ENCODE measurements at places on chromosomes 4 and X. TPM values are rescaled to one million over a fixed set of nuclear protein-coding genes. Genes with fewer than 3 reads are reported as not detected.

DNA sequence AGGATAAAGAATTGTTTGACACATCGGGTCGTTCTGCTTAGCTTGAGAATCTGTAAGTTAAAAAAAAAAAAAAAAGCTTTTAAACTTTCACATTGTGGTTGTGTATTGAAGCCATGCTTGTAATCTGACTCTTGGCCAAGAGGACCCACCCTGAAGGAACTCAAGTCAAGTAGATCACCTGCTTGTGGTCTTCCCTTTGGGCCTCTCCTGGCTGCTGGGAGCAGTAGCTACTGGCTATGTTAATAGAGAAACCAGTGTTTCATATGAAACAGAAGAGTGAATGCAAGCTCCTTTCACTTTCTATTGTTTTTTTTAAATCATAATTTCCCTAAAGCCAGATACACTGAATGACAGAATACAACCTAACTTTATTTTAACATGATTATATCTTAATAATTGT lies 402.4 kb upstream of the NDST4 start:
- H3K27ac ChIP-seq, result no peak overlapping the region
- H3K4me3 ChIP-seq, result no peak overlapping the region
- no peaks in the 10 kb centered on the region for H3K27me3 ChIP-seq
- no peaks in the 10 kb centered on the region for H3K4me1 ChIP-seq
- DNase-seq, result no peak
- H3K36me3 ChIP-seq, result no peaks in the 10 kb centered on the region

The EDA2R gene
- 0.92 TPM for total RNA-seq

DNA sequence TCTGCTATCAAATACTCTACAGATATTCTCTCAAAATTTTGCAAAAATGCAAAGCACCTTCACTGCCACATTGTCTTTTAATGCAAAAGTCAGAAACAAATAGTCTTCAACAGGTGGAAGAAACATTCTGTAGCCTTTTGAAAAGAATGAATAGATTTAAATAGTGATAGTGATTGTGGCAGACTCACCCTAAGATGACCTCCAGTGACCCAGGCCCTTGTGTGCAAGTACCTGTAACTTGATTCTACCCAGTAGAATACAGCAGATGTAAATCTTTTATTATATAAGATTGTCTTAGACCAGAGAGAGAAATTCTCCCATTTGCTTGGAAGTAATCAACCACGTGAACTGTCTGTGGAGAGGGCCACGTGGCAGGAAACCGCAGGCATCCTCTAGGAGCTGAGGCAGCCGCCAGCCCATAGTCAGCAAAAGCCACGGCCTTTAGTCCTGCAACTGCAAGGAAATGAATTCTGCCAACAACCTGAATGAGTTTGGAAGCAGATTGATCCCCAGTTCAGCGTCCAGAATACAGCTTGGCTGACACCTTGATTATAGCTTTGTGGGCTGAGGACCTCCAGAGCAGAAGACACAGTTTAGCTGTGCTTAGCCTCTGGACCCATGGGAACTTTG lies 272.5 kb downstream of the ARHGAP10 start:
- no peak for DNase-seq
- H3K36me3 ChIP-seq, result peaks cover 11% of the 10 kb centered on the region
- H3K4me1 ChIP-seq, result peaks cover 2% of the 10 kb centered on the region
- H3K4me3 ChIP-seq, result no peak overlapping the region
- no peaks in the 10 kb centered on the region for H3K27me3 ChIP-seq

DNA sequence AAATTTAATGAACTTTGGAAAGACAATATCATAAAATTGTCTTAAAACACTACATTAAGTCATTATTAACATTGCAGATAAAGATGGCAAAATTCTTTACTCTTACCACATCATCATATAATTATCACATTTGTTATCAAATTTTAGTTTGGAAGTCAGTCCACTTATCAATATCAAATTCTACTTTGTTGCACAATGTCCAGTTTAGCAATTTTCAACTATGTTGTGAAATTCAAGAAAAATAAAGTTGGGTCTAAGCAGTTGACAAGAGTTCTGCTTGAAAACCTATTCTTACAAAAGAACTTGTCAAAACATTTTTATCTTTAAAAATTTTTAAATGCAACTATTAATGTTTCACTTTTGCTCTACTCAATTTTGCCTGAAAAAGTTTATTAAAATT lies 44.7 kb upstream of the TET2 start:
- peaks cover 5% of the 10 kb centered on the region for H3K27me3 ChIP-seq
- no peaks in the 10 kb centered on the region for H3K4me1 ChIP-seq

DNA sequence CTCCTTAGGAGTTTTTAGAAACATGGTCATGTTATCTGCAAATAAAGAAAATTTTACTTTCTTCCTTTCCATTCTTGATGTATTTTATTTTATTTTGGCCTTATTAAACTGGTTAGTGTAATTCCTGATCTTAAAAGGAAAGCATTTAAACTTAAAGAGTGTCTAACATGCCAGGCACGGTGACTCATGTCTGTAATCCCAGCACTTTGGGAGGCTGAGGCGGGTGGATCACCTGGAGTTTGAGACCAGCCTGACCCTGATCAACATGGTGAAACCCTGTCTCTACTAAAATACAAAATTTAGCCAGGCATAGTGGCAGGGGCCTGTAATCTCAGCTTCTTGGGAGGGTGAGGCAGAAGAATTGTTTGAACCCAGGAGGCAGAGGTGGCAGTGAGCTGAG lies 281.3 kb downstream of the PTTG2 start:
- H3K4me3 ChIP-seq, result no peak overlapping the region
- H3K27me3 ChIP-seq, result no peaks in the 10 kb centered on the region
- no peak for DNase-seq
- no peak overlapping the region for H3K27ac ChIP-seq
- peaks cover 2% of the 10 kb centered on the region for H3K36me3 ChIP-seq
- peaks cover 3% of the 10 kb centered on the region for H3K4me1 ChIP-seq

- no peaks in the 10 kb centered on the region for H3K27me3 ChIP-seq
- no peaks in the 10 kb centered on the region for H3K36me3 ChIP-seq
- H3K4me3 ChIP-seq, result no peak overlapping the region
- no peak for DNase-seq
Observed at GRCh38 chrX:44036336-44036735, 63.1 kb upstream of the NDP start.

GRCh38 chr4:180947425-180947824 lies 1295.8 kb upstream of the TENM3 start:
- no peaks in the 10 kb centered on the region for H3K4me1 ChIP-seq
- no peaks in the 10 kb centered on the region for H3K36me3 ChIP-seq
- peaks cover 6% of the 10 kb centered on the region for H3K27me3 ChIP-seq
- H3K4me3 ChIP-seq, result no peak overlapping the region

DNA sequence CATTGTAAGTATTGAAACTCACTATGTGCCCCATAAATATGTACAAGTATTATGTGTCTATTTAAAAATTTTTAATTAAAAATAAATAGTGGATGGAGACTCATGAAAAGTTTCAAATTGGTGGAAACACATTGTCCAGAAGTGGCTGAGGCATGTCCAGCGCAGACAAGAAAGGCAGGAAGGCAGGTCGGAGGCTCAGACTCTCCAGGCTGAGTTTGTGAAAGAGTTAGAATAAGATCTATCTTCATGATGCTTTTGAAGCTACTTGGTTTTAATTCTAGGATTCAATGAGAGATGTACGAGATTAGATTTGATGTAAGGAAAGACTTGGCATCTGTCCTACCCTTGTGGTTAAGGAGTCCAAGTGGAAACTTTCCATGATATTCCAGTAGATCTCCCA lies 19.8 kb downstream of the PNMA6F start:
- H3K4me3 ChIP-seq, result no peak overlapping the region
- no peaks in the 10 kb centered on the region for H3K4me1 ChIP-seq
- H3K27ac ChIP-seq, result no peak overlapping the region
- H3K36me3 ChIP-seq, result no peaks in the 10 kb centered on the region
- no peak for DNase-seq

The OPRPN gene
- total RNA-seq, result not detected

DNA sequence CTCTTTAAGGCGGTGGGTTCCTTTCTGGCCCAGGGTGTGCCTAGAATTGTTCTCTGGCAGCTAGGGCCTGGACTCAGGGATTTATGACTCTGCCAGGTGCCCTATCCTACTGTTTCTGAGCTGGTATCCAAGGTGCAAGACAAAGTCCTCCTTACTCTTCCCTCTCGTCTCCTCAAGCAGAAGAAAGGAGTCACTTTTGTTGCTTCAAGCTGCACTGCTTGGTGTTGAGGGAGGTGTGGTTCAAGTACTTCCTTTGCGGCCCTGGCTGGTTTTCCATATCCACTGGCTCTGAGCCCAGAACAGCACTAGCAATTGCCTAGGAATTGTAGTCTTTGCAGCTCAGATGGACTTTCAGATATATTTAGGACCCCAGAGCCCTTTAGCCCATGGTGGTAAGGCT lies 39.3 kb downstream of the RTL3 start:
- no peaks in the 10 kb centered on the region for H3K27me3 ChIP-seq
- no peak overlapping the region for H3K4me3 ChIP-seq
- H3K36me3 ChIP-seq, result no peaks in the 10 kb centered on the region
- no peaks in the 10 kb centered on the region for H3K4me1 ChIP-seq

- H3K4me3 ChIP-seq, result no peak overlapping the region
- peaks cover 74% of the 10 kb centered on the region for H3K27me3 ChIP-seq
- H3K36me3 ChIP-seq, result no peaks in the 10 kb centered on the region
- peaks cover 1% of the 10 kb centered on the region for H3K4me1 ChIP-seq
Observed at GRCh38 chrX:140503714-140504351, 1.0 kb downstream of the SOX3 start.

The PAGE5 gene
- 1.5 TPM for total RNA-seq

DNA sequence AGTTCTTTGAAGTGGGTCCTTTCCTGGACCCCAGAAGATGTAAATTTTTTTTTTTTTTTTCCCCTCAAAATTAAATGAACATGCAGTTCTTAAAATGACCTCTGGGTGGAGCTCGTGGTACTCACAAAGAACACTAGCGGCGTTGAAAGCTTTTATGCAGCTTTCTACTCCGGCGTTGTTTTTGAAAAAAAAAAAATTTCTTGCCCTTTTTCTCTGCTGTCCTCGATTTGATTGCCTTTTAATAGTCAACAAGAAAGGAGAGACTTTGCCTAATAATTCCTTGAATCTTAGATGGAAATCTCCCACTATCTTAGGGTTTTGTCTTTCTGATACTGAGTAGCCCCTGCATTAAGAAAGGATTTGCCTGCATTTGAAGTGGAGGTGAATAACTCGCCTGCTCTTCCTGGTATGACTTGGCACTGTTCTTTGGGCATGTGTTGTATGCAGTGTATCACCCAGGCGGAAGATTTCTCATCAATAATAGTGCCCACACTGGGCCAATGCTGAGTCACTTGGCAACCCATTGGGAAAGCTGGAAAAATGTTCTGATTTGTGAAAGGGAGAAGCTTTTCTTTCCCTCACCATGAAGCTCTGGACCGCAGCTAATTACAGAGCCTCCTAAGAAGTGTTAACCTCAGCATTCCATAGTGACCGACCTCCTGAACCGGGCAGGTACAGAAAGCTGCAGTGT lies 104.0 kb downstream of the PHEX start:
- peak overlapping the region; percentile 19 for H3K4me3 ChIP-seq
- no peak for DNase-seq
- H3K4me1 ChIP-seq, result peaks cover 13% of the 10 kb centered on the region
- peaks cover 4% of the 10 kb centered on the region for H3K36me3 ChIP-seq

GRCh38 chrX:643241-643595 lies 12.6 kb downstream of the SHOX start:
- no peaks in the 10 kb centered on the region for H3K4me1 ChIP-seq
- no peak overlapping the region for H3K4me3 ChIP-seq
- no peaks in the 10 kb centered on the region for H3K36me3 ChIP-seq
- no peak overlapping the region for H3K27ac ChIP-seq
- no peak for DNase-seq

GRCh38 chr4:35105486-35105885 lies 1138.8 kb downstream of the ARAP2 start:
- no peaks in the 10 kb centered on the region for H3K27me3 ChIP-seq
- H3K4me1 ChIP-seq, result no peaks in the 10 kb centered on the region
- DNase-seq, result no peak
- H3K27ac ChIP-seq, result no peak overlapping the region

The ABLIM2 gene
- total RNA-seq, result 0.41 TPM

- DNase-seq, result no peak
- H3K4me3 ChIP-seq, result no peak overlapping the region
- H3K36me3 ChIP-seq, result peaks cover 68% of the 10 kb centered on the region
- no peak overlapping the region for H3K27ac ChIP-seq
- H3K4me1 ChIP-seq, result no peaks in the 10 kb centered on the region
Observed at GRCh38 chrX:2340991-2341390, 159.8 kb downstream of the DHRSX start.

- DNase-seq, result no peak
- no peak overlapping the region for H3K4me3 ChIP-seq
- peaks cover 7% of the 10 kb centered on the region for H3K4me1 ChIP-seq
Observed at GRCh38 chr4:10441512-10441911, 15.7 kb downstream of the ZNF518B start.

The IQSEC2 gene
- 0.21 TPM for total RNA-seq

DNA sequence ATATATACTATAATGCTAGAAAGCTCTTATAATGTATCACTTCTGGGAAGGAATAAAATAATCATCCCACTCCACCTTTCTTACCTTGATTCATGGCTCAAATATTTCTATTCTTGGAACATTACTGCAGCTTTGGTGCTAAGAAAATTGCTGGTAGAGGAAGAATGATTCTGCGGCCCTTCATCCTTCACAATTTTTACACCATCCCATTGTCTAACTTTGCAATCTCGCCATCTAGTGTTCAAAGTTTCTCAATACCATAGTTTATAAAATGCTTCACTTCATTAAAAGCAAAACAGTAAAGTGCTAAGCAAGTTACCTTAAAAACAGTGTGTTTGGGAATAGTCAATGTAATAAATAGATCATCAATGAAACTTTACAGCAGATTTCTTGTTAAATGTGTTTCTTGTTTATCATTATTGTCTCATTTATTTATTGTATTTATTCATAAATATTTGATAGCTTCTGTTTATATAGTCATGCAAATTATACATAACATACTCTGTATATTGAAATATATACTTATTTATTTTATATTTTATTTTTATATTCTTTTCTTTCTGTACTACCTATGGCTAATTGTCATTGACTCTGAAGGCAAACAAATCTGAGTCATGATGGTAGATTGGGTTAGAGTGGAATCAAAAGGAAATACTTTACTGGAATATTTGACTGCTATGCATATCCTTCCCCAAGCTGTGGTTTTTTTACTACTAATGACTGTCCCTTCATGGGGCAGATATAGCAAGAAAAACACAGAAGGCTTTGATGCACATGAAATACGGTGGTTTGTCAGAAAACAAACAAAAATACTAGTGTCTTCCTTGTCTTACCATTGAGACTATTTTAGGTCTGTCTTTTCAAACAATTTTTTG lies 390.7 kb downstream of the MAPK10 start:
- no peaks in the 10 kb centered on the region for H3K36me3 ChIP-seq
- H3K27ac ChIP-seq, result no peak overlapping the region

DNA sequence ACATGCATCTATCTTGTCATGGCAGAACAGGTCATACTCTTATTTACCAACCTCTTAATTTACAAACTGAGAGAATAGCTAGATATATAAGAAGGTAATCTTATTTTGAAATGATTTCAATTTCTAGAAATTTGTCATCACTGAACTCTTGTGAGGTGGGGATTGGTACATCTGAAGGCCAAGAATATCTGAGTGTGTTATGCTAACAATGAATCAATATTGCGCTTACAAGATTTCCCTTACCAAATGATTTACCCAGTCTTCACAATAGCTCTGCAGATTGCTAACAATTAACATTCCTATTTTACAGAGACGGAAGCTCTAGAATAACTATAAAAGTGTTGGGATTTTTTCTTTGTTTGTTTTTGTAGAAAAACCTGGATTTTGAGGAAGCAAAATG lies 48.3 kb downstream of the RBPJ start:
- H3K4me3 ChIP-seq, result no peak overlapping the region
- no peak overlapping the region for H3K27ac ChIP-seq
- H3K27me3 ChIP-seq, result no peaks in the 10 kb centered on the region
- H3K36me3 ChIP-seq, result peaks cover 25% of the 10 kb centered on the region

The RUFY3 gene
- 11.3 TPM for total RNA-seq
